ENCODE measurements at places on chromosomes 2 and 18.

- peak; percentile 92 for DNase-seq
Measured at GRCh38 chr18:74597662-74598349, at the start of gene ZNF407. Gene ZNF407 (plus strand): TSS chr18:74597870. CDS start chr18:74631020, 33,150 bp downstream.

- DNase-seq, result no peak
Measured at GRCh38 chr18:24220318-24220688, 81.4 kb downstream of the CABYR start.

GRCh38 chr18:66616523-66616983 lies 12.7 kb upstream of the CDH19 start:
- DNase-seq, result no peak

GRCh38 chr2:46366668-46367052 lies 69.5 kb downstream of the EPAS1 start:
- DNase-seq, result no peak

DNA sequence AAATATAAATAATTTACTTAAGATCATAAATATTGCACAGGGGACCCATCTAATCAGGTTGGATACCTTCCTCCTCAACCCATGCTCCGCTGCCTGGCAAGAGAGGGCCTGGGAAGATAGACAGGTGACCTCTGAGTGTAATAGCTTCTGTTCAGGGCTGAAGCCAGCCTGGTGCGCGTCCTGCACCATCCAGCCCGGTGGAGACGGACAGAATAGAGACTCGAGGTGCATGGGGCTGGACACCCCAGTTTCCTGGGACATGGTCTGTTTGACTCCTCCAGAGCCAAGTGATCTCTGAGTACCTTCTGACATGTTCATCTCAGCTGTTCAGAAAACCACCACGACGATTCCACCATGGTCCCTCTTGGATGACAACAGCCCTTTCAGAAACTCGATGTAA lies 209.3 kb upstream of the MYT1L start:
- no peak for DNase-seq

Measured in fibroblast of the aortic adventitia (primary cell).